Epithelial cell of prostate (primary cell): ENCODE measurements at places on chromosomes 2 and 18.

- no peak for DNase-seq
Measured at GRCh38 chr2:129713337-129713736, 266.1 kb upstream of the RAB6C start.

DNA sequence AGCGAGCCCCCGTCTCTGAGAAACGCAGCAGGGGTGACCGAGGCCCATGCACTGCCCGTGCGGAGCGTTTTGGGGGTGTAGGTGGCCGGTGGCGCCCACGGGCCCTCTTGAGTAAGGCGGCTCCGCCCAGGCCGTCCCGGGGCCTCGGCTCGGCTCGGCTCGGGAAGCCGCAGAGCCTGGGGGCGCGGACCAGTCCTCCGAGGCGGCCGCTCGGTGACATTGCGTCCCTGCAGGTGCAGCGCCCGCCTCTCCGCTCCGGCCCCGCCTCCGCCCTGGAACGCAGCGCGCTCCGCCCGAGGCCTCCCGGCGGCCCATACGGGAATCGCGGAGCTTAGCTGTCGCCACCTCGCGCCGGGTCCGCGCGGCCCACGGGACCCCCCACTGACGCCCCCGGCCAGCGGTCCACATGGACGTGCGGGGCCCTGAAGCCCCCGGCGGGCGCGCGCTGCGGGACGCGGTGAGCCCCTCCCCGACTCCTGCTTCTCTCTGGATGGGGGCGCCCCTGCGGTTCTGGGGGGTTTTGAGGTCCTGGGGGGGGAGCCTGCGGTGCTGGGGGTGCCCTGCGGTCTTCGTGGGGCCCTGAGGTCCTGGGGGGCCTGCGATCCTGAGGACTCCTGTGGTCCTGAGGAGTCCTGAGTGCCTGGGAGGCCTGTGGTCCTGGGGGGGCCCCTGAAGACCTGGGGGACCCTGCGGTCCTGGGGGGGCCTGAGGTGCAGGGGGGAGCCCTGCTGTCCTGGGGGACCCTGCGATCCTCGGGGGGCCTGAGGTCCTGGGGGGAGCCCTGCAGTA, at the start of gene HSBP1L1:
Gene HSBP1L1 (plus strand): TSS at position 314 of the 789 bp plus-strand sequence. CDS start 93 bp downstream, at position 407.
- no peak for DNase-seq

DNA sequence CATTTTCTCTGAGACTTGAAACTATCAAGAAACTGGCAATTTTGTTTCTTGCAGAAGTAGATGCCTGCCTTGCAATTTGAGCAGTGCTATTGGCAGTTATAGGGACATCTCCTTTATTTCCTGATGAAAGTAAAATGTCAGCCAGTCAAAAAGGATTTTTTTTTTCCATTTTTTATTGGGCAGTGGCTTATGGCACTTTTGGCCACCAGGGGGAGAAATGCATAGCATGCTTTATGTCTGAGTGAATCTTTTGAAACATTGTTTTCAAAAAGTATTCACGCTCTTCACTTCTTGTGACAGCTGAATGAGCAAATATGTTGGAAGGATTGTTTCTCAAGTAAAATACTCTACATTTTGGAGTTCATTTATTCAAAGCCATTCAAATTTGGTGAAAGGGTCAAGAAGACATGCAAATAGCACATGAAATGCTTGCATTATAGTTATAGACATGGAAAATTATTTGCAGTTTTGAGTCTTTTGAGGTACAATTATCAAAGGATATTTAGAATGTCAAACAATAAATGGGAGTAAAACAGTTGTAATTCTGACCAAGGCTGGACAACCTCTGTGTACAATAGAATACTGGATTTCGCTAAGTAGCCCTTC, 491.0 kb downstream of the CDH2 start:
- no peak for DNase-seq

DNA sequence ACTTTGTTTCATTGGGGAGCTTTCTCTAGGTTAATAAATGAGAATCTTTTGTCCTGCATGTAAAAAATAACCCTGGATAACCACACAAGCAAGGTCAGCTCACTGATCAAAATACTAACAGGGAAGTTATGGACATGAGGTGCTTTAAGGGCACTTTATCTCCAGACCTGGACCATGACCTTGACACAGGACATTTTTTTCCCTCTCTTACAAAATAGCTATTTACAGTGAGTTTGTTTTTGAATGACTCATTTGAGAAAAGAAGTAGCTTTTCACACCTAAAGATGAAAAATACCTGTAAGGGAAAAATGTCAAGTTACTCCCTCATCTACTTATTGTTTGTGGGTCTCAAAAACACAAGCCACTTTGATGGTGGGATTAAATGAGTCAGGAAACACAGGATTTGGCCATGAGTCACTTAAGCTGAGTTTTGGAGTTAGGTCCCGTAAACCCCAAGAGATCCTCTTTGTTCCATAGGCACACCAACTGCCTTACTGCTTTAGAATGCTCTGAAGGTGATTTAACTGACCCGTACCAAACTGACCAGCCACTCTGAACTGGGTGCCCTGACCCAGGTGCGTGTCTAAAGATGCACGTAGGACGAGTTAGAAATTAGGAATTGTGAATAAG, 479.3 kb upstream of the NXPH2 start:
- DNase-seq, result no peak

DNA sequence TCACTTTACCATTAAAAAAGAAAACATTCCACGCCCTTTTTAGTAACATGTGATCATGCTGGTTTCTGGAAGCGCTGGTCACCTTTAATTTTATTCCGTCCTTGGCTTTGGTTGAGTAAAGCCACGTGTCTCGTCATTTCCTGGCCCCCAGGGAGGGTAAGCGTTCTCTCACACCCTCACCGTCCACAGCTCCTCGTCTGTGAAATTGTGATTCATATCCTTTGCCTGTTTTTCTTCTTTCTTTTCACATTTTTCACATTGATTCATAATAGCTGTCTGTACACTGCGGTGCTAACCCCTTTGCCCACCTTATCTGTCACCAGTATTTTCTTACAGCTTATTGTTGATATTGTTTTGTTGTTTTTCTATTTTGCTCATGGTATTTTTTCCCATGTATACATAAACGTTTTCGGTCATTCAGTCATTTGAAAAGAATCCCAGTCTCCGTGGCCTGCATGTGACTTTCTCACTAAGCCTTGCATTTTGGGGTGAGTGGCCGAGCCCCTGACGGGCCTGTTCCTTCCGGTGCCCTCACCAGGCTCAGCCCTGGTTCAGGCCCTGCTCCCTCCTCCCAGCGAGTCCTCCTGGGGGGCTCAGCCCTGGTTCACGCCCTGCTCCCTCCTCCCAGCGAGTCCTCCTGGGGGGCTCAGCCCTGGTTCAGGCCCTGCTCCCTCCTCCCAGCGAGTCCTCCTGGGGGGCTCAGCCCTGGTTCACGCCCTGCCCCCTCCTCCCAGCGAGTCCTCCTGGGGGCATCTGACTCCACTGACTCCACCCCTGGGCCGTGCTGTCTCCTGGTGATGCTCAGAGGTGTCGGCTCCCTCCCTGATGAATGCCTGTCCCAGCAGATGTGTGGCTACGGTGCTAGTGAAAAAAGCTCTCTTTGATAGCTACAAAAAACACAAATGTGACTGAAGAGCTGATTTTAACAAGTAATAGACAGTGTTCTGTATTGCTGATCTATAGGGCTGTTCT, 249.7 kb upstream of the PXDN start:
- no peak for DNase-seq

- DNase-seq, result no peak
Measured at GRCh38 chr2:188050726-188051125, 240.9 kb upstream of the GULP1 start.

- no peak for DNase-seq
Measured at GRCh38 chr2:217478831-217479455, 523.9 kb downstream of the TNS1 start.

- DNase-seq, result no peak
Measured at GRCh38 chr2:174762464-174762863, 1.8 kb downstream of the CHRNA1 start.

GRCh38 chr2:96895032-96895745, 25.3 kb upstream of the SEMA4C start:
- DNase-seq, result no peak

DNA sequence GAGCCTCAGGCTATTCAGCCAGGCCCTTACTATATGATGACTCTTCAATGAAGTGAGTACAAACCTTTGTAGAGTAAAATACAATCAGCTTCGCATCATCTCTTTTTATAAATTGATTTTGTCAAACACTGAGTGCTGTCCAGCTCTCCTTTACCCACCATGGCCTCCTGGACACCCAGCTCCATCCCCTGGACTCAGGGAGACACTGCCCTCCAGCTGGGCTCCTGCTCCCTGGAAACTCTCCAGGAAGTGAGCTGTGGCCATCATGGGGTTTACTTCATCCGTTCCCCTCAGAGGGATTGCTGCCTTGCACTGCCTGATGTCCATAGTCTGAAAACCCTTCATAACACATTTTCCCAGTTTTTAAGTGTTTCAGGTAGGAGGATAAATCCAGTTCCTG, 82.5 kb upstream of the XIRP2 start:
- DNase-seq, result no peak

- peak; percentile 98 for DNase-seq
Measured at GRCh38 chr2:226137201-226137811, 662.3 kb downstream of the IRS1 start.

DNA sequence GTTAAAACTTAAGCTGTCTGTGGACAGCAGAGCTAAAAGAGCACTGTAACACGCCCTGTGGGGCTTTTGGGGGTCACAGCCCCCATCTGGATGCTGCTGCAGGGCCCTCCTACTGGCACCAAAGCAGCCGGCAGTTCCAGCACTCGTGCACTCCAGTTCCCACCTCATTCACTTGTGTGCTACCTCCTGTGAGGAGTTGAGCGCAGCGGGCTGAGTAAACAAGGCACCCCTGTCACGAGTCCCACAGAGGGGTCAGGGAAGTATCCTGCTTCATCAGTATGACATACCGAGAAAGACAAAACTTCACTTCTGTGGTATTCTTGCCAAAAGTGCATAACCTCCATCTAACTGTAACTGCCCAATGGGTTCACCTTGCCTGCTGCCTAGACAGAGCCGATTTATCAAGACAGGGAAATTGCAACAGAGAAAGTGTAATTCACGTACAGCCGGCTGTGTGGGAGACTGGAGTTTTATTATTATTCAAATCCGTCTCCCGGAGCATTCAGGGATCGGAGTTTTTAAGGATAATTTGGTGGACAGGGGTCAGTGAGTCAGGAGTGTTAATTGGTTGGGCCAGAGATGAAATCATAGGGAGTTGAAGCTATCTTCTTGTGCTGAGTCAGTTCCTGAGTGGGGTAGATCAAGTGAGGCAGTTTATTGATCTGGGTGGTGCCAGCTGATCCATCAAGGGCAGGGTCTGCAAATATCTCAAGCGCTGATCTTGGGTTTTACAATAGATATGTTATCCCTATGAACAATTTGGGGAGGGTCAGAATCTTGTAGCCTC, 41.6 kb downstream of the TMEM17 start:
- DNase-seq, result no peak

GRCh38 chr2:198283146-198283545, 478.8 kb downstream of the PLCL1 start:
- DNase-seq, result no peak

GRCh38 chr2:68418419-68418818, 48.7 kb downstream of the FBXO48 start:
- no peak for DNase-seq

DNA sequence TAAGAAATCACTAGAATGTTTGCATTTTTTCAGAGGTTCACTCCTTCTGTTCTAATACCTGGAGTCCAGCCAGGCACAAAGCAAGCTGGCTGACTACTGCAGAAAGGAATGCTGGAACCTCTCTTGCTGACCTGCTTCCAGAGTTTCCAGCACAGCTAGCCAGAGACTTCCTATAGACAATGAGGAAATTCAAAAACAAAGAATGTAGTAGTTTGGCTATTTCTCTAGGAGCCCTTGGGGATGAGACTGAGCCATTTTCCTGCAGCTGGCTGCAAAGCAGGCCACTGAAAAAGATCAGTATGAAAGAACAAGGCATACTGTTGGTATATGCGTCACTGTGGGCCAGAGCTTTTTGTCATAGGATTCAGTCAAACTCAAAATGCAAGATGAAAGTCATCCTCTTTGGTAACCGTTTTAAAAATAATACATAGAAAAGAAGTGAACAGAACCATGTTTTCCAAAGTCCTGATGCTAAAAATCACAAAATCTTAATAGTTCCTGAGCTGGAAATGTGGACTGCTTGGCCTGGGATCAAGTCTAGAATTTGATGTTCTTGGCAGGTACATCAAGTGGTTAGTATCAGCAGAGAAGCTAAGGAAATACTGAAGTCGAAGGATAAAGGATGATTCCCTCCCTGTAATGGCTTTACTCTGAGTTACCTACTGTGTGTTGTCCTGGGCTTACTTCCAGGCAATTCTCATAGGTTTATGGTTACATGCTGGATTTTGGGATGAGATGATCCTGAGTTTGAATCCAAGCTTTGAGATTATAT, 9.0 kb upstream of the DSEL start:
- DNase-seq, result peak; percentile 50
